ENCODE measurements at places on chromosomes 7 and 10.

DNA sequence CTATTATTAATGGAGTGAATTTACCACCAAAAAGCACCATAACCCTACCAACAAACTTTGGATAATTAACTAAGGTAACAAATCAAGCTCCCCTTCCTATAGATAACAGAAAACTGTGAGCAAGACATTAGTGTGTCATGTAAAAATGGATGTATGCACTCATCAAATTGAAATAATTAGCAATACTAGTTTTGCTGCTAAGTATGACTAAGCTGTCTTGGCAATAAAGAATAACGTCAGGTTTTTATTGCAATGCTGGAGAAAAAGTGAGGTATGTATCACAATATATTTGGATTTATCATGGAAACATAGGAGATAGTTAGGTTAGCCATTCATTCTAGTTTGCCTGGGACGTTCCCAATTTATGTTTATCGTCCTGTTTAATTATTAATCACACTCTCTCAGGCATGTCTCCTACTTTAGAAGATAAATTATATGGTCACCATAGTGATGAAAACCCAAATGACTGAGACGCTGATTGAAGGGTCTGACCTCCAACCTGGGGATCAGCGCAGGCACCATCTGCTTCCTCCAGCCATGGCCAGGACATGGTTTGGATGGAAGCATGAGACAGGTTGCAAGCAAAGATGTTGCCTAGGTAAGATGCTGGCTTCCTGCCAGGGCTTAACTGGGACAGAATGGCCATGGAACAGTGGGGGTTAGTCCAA is 125.6 kb downstream of the FANK1 start:
- DNase-seq, result no peak

DNA sequence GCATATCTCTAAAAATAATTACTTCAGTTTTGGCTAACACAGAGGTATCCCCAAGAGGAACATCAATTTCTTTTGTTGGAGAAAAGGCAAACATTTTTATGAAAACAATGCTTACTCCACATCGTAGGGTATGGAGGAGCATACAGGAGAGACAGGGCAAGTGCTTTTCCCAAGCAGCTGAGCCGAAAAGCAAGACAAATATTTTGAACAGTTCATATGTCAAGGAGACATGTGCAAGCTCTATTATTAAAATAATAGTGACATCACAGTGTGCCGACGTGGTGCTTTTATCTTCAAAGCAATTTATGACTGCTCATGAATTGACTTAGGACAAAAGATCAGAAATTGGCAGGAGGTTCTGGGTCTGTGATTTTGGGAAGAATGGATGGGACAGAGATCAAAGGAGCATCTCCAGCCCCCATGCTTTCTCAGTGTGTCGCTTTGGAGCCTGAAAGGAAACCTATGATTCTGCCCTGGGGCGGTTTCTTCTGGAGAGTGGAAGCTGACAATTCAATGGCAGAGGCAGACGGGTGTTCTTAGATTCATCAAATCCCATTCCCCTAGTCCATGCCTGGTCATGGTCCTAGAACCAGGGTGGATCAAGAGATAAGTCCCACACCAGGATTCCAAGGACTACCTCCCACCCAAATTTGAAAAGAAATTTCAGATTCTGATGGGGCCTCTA is 97.1 kb downstream of the JCAD start:
- no peak for DNase-seq

- no peak for DNase-seq
Measured at GRCh38 chr10:77311186-77311585, 326.4 kb downstream of the KCNMA1 start.

DNA sequence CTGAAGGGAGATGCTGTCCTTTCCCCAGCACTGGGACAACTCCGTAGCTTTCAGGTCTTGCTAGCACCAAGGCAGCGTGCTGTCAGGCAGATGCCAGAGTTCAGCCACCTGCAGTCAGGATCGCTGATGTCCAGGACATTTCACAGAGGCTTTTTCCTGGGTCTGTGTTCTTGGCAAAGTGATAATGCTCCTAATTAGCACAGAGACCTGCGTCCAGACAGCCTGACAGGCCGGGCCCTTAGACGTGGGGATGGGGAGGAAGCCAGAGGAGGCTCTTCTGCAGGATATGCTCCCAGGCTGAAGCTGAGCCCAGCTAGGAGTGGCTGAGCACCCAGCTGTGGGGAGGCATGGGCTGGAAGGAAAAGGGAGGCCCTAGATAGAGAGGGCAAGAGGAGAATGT is 82.5 kb upstream of the TBX20 start:
- no peak for DNase-seq

GRCh38 chr7:104931181-104931781 is 82.7 kb upstream of the KMT2E start:
- no peak for DNase-seq

DNA sequence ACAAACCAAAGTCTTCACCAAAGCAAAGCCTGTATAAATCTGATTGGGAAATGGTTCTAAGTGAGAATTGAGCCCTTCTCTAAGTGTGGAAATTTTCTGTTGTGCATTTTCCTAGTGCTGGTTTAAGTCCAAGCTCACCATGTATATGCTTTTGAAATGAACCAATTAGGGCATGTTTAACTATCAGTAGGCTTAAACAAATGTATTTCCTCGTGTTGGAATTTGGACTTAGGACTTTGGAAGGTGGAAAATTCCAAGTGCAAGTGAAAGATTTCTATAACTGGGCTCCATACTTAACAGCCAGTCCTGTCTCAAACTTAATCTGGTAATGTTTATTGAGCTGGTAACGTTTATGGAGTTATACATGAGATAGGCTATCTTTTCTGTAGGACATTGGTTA is 28.5 kb downstream of the CCNY start:
- DNase-seq, result no peak

- DNase-seq, result peak; percentile 11
Measured at GRCh38 chr7:70829221-70830059, 302.5 kb upstream of the GALNT17 start.

GRCh38 chr7:28048694-28049093 is 131.9 kb downstream of the JAZF1 start:
- DNase-seq, result no peak

GRCh38 chr7:26625286-26625685 is 239.1 kb downstream of the SKAP2 start:
- DNase-seq, result no peak

GRCh38 chr10:130545122-130545521 is 408.9 kb downstream of the GLRX3 start:
- no peak for DNase-seq

DNA sequence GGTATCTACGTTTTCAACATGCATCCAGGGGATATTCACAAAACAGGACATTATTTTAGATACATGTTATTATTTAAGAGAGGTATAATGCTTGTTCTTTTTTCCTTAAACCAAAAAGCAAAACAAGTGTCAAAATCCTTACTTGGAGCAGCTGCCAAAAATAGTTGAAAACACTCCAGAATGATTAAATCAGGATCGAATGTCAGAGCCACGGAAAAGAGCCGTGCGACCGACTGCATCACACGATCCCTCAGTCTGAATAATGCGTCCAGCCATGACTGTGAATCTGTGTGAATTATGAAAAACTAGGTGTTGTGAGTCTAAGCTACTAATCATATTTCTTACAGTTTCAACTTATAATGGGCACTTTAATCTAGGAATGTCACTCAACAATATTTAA is 126.0 kb downstream of the PARD3 start:
- no peak for DNase-seq

GRCh38 chr7:7576344-7576743 is 9.7 kb downstream of the MIOS start:
- DNase-seq, result no peak

- no peak for DNase-seq
Measured at GRCh38 chr10:125340903-125341302, 180.5 kb upstream of the CTBP2 start.

DNA sequence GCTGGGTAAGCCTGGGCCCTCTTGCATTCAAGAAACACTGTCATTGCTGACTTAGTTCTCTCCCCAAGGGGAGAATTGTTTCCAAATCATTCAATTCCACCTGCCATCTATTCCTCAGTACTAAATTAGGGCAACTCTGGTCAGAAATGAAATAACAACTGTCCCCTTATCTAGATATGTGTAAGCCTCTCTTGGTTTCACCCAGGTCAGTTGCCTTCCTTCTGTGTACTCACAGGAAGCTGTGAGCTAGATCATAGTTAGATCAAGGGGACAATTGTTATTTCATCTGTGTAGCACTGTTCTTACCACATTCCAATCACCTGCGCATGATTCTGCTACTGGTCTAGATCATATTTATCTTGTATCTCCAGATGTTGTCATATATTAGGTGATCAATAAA is 483.0 kb upstream of the SORCS1 start:
- DNase-seq, result no peak

GRCh38 chr7:141234335-141235105 is 160.7 kb downstream of the TMEM178B start:
- no peak for DNase-seq

DNA sequence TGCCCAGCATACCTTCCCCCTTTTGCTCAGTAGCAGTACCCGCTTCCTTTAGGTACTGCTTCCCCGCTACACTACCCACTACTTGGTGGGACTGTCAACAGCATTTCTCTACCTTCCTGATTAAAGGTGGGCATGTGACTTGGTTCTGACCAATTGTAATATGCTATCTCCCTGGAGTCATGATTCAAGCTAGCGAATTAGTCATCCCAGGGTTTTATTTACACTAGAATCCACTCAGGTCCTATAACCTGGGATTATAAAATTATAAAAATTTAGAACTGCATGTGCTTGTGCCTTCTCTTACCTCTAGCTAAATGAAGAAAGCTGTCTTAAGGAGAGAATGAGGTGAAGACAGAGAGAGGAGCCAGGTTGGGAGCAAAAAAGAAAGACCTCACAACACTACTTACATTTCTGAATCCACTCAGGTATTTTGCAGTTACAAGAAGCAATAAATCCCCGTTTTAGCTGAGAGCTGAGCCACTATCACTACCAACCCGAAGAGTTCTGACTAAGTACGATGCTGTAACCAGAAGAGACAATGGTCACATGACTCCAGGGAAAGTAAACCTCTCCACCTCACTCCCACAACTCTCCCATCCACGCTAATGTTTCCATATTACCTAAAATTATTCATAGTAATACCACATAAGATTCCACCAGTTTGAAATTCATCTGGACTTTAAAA is 9.7 kb downstream of the GBX1 start:
- no peak for DNase-seq

- no peak for DNase-seq
Measured at GRCh38 chr10:5534051-5534821, 9.5 kb downstream of the CALML3 start.

DNA sequence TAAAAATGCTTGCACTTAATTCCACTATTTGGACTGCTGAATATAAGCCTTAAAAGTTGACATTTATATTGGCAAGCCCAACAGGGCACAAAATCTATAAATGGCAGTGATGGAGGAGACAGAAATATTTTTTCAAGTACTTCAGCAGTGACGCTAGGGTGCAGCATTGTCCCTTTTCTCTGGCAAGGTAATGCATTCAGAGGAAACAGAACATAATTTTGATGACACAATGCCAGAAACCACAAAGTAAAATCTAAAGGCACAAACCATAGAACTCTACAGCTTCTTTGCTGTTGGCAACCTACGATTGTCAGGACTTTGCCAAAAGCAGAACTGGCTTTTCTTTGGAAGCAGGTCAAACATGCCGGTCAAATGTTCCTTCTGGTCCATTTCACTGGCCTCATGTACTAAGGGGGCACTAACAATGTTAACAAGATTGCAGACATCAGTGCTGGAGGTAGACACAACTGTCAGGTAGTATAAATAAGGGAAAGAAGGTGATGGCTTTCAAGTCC is 30.9 kb upstream of the FAM133B start:
- peak; percentile 45 for DNase-seq

DNA sequence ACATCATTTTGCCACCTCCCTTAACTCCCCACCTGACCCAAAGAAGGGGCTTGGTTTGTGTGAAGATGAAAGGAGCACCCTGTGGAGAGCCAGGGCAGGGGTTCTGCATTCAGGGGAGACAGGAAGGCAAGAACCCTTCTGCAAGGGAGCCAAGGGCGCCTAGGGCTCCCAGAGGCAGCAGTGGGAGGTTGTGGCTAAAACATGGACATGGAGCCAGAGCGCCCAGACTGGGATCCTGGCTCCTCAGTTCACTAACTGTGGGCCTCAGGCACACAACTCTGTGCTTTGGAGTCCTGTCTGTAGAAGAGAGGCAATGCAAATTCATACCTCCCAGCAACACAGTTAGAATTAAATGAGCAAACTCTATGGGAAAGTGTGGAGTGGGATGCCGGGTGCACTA is 123.1 kb upstream of the MACROH2A2 start:
- DNase-seq, result no peak

DNA sequence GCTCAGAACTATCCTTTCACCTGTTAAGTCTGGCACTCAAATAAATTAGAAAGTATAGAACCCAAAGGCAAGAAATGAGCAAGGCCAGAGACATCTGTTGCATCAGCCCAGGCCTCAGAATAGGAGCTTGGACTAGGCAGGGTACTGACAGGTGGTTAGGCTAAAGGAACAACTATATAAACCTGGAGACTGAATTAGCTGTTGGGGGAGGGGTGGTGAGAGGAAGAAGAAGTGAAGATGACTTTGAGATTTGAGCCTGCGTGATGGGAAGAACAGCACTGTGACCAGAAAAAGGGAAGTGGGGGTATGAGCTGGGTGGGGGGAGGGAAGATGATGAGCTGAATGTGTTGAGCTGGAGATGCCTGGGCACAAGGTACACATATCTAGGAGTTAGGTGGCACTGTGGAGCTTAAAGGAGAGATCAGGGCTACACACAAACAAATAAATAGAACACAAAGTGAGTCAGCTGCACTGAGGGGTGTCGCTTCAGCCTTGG is 244.7 kb downstream of the PTEN start:
- no peak for DNase-seq

GRCh38 chr10:92350411-92350810 is 59.4 kb downstream of the MARCHF5 start:
- no peak for DNase-seq

DNA sequence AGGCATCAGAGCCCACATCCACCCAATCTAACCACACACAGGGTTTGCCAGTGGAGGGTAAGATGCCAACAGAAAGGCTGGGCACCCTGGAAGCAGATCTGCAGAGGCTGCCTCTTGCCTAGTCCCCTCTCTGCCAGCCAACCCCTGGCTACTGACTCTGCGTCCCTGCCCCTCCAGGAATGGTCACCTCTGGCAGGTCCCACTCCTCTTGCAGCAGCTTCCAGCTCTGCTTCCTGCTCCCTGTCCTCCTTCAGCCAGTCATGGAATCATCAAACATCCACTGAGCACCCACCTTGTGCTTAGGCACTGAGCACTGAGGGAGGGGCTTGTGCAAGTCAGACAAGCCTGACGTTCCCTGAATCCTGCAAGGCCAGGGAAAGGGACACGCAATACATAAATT is 20.1 kb upstream of the HABP2 start:
- DNase-seq, result no peak

DNA sequence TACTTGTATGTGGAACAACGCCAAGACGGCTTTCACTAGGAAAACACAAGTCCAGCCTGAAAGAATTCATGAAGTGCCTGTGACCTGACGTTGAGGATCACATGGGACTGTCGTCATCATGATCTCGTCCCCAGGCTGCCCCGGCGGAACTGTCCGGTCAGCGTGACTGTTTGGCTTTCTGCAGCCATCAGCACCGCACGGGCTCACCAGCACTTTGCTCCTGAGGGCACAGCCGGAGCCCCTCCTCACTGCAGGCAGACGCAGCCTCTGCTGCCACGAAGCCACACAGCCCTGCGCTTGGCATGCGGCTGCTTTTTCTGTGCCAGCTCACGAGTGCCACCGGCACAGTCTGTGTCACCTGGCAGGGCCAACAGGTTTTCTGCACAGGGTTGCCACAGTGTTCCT is 9.4 kb upstream of the GET4 start:
- no peak for DNase-seq

- DNase-seq, result no peak
Measured at GRCh38 chr10:43419997-43420368, 11.0 kb upstream of the HNRNPF start.

- DNase-seq, result no peak
Measured at GRCh38 chr7:4065190-4065589, 616.9 kb upstream of the FOXK1 start.
